ENCODE measurements at places on chromosomes 2 and 18. TPM values are rescaled to one million over a fixed set of nuclear protein-coding genes. Genes with fewer than 3 reads are reported as not detected.
A peak's percentile ranks its signal among the peaks of the same experiment; 100 is the strongest.

FOXD4L1 gene
- 0.20 TPM for total RNA-seq

MAP4K4 gene
- 64.1 TPM for total RNA-seq

DNA sequence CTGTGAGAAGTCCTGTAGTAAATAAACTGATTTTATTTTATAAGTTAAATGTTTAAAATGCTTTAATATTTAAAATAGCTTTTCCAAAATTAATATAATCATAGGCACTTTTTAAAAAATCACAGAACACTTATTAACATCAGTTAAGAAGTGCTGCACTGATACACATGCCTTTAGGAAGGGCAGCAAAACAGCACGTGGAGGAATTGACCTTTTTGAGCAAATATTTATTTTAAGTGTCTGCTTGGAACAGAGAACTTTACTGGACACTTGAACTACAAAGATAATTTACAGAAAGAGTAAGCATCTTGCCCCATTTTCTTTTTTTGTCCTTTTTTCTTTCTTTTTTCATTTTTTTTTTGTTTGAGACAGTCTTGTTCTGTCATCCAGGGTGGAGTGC, 87.7 kb upstream of the NARS1 start:
- no peak for DNase-seq

DNA sequence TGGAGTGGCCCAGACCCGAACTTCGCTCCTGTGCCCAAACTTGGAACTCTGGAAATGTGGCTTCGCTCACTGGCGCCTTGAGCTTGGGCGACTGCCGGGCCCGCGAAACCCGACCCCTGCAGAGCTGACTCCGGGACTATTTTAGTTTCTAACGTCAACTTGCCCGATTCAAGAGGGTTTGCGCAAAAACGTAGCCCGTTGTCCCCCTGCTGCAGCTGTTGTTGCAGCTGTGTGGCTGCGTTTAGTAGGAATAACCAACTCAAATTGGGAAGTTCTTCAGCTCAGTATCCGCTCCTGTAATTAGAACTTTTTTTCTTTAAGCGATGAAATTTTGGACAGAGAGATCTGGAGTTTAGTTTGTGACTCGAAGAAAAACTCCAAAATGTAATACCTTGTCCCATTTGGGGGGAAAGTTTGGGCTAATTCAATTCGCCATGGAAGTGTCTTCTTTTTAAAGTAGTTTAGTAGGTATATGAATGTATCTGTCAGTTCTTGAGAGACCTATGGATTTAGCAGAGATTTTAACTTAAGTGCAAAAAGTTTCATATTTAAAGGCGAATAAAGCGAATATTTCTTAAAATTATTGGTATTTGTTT, 559 bp downstream of the MYL12A start:
- no peak for DNase-seq

DNA sequence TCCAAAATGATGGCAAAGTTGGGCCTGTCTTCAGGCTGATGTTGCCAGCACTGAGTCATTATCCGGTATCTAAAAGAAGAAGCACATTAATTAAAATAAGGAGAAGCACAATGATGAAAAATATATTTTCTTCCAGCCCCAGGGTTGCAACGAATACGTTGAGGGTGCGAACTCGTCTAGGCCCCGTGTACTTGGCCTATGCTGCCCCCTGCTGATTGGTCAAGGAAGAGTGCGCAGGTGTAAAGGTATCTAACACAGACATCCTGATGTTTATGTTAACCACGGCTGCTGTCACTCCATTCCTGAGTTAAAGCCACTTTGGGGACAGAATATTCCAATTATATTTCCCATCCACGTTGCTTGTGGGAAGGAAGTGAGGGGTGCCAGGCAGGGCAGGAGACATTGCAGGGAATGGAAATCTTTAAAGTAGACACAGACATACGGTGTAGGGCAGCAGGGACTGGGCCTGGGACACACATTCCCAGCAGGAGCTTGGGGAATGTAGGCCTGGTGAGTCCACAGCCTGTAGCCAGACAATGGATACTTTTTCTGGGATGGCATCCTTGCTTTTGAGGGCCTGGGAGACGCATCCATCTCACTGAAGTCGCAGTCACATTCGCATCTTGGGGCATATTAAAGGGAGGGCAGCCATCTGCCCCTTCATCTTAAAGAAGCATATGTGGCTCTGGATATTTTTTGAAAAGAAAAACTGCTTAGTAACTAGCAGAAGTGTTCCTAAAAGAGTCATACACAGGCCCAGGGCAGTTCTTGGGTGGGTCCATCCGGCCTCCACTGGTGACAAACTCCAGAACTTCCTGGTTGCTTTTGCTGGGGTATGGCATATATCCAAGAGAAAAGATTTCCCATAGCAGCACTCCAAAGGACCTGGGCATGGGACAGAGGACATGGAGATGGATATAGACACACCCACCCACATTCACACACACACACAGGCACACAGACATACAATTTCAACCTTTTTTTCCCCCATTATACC, 81.9 kb downstream of the CLIP4 start:
- peak; percentile 78 for DNase-seq
